NCI-H1694 (cell line): ENCODE measurements at places on chromosomes 16 and 17.

- DNase-seq: no peak
Observed at GRCh38 chr16:13997933-13998332, 73.2 kb upstream of the MRTFB start.

DNA sequence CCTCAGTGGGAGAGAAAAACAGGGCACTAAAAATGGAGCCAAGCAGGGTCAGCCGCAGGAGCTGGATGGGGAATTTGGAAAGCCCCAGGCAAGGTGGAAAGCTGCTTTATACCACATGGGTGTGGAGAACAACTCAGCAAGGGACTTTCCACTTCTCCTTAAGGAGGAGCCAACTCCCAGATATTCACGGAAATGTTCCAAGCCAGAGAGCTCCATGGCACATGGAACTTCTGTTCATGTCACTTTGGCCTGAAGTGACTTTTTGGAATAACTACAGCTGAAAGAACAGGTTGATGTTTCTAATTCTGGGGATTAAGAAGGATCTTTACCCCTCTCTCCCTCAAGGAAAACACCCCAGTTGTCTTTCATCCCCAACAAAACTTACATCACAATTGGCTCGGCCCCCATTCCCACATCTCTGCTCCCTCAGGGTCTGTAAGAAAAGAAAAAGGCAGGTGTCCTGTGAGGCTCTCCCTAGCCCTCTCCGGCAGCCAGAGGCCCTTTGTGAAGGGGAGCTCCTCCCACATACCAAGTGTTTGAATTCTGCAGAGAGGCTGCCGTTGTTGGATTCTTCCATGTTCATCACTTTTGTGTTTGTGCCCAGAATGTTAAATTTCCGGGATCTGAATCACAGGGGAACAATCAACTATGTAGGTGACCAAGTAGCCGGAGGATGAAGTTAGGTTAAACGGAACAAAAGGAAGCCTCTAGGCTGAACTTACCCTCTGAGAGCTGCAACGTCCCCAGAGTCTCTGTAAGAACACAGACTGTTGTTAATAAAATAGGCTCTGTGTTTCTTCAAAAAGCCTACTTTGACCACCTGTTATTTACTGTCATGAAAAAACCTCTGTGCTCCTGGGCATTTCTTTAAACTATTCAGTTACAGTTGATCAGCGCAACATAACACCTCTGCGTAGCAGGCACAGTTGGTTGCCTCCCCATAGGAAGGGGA lies 41.0 kb downstream of the STAT5A start:
- DNase-seq: no peak

DNA sequence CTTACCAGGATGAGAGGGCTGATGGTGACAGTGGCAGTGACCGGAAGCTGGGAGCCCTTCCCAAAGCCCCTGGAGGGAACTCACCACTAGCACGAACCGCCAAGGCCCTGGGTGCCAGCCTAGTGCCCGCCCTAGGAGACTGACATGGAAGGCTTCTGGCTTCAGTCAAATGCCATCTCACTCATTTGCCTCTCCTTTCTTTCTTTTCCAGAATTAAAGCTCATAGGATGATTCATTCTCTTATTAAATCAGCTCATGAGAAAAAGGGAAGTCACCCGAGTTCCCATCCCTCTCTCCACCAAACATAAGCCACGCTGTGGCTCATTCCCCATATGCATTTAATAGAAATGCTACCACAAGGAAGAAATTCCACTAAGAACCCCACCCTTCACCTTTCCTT lies 12.1 kb downstream of the CUEDC1 start:
- no peak for DNase-seq

GRCh38 chr16:3150346-3151218 lies 15.8 kb downstream of the ZNF213 start:
- peak; percentile 95 for DNase-seq

- DNase-seq: no peak
Observed at GRCh38 chr17:79632432-79632735, 21.5 kb upstream of the RBFOX3 start.
